ENCODE measurements at places on chromosomes 3 and 15. TPM values are rescaled to one million over a fixed set of nuclear protein-coding genes. Genes with fewer than 3 reads are reported as not detected.

GOLGA8Q gene
- 2.2 TPM for total RNA-seq

LRRK1 gene
- 10.6 TPM for total RNA-seq

IL20RB gene
- total RNA-seq: 1.8 TPM

HESX1 gene
- 1.4 TPM for total RNA-seq

CHST2 gene
- 13.0 TPM for total RNA-seq

LEO1 gene
- 34.4 TPM for total RNA-seq

ANKUB1 gene
- not detected for total RNA-seq

FANCD2 gene
- 43.9 TPM for total RNA-seq

LRRC31 gene
- not detected for total RNA-seq

FRG2C gene
- not detected for total RNA-seq

SERPINI2 gene
- total RNA-seq: not detected

GRM2 gene
- total RNA-seq: under 0.01 TPM

A4GNT gene
- not detected for total RNA-seq

Measured in uterine smooth muscle cell (primary cell).